T-helper 17 cell (primary cell): ENCODE measurements at places on chromosomes 7 and 10. TPM values are rescaled to one million over a fixed set of nuclear protein-coding genes. Genes with fewer than 3 reads are reported as not detected.

The PON3 gene
- not detected for total RNA-seq

The SSC4D gene
- not detected for total RNA-seq

The EMX2 gene
- not detected for total RNA-seq

The PTPRE gene
- total RNA-seq: 54.8 TPM

The BNIP3 gene
- total RNA-seq: 12.7 TPM

The GATA3 gene
- 91.9 TPM for total RNA-seq

The CYP3A5 gene
- total RNA-seq: 0.20 TPM
